ENCODE measurements at places on chromosomes 1 and 21.

DNA sequence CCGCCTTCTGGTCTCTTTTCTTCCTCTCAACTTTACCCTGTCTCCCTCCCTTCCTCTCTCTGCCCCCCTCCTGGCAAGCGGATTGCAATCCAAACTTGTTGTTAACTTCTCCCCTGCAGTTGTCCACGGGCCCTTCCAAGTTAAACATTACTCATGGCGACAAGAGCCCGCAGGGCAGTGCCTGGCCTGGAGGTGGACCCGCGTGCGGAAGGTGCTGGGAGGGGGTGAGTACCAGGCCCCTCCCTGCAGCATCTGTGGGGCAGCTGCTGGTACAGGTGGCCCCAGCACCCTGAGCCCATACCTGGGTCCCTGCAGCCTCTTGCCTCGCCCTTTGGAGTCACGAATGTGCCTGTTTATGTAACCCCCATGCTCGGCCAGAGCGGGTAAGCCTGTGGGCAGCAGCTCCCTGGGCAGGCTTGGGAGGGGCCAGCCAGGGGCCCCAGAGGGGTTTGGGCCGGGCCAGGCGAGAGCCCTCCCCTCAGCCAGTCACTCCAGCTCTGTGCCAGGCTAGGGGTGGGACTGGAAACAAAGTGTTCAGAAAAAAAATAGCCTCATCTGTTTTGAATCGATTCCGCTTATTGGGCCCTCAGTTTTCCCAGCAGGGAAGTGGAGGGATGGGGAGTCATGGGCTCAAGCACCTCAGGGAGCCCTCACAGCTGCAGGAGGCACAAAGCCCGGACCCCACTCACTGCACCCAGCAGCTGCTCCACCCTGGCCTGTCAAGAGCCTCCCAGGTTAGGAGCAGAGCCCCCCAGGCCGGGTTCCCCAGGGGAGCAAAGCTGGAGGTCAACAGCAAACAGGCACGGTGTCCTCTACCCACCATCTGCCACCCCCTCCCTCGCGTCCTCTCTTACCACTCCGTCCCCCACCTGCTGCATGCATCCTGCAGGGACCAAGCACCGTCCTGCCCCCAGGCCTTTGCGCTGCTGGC is 14.0 kb upstream of the FAAP20 start:
- no peak for DNase-seq

GRCh38 chr1:167489571-167490340 is 28.6 kb downstream of the CD247 start:
- no peak for DNase-seq

- DNase-seq, result no peak
These were observed 75.0 kb upstream of the WNT4 start for GRCh38 chr1:22217811-22218460.

GRCh38 chr1:43067977-43068751 is 103.9 kb downstream of the EBNA1BP2 start:
- DNase-seq, result no peak

GRCh38 chr1:118147522-118147921 is 37.5 kb downstream of the SPAG17 start:
- no peak for DNase-seq
